NCI-H146 (cell line): ENCODE measurements at places on chromosomes 4 and X.

DNA sequence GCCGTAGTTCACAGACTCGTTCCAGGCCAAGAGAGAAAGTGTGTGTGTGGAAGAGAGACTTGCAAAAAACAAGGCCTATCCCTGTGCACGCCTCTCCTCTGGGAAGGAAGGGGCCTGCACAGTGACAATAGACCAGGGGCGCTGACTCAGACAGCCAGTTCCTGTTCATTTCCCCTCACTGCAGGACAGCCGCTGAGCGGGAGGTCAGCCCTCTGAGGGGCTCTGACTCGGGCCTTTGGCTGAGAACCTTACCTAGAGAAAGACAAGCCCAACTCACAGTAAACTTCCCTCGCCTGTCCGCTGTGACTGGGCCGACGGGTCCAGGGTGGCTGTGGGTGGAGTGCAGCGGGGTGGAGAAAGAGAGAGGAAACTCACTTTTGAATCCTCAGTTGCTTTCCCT, 52.1 kb downstream of the RTL5 start:
- no peak for DNase-seq

GRCh38 chrX:39736216-39737211, 361.2 kb downstream of the BCOR start:
- DNase-seq, result no peak

GRCh38 chr4:150248181-150248580, 169.9 kb downstream of the DCLK2 start:
- DNase-seq, result no peak

DNA sequence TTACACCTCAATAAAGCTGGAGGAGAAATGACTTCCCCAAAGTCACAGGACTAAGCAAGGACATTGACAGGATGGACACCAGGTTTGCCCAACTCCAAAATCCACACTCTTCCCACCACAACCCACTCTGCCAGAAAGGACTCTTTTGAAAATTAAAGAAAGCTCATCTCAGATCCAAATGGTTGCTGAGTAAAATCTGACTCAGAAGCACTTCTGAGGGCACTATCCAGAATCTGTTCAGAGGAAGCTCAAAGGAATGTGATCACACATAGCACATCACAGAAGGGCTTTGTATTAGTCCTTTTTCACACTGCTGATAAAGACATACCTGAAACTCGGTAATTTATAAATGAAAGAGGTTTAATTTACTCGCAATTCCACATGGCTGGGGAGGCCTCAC, 155.5 kb downstream of the RAB28 start:
- no peak for DNase-seq

GRCh38 chr4:3418029-3418762, 23.6 kb upstream of the HGFAC start:
- no peak for DNase-seq

GRCh38 chr4:168451331-168451730, 29.0 kb downstream of the DDX60L start:
- DNase-seq, result no peak

DNA sequence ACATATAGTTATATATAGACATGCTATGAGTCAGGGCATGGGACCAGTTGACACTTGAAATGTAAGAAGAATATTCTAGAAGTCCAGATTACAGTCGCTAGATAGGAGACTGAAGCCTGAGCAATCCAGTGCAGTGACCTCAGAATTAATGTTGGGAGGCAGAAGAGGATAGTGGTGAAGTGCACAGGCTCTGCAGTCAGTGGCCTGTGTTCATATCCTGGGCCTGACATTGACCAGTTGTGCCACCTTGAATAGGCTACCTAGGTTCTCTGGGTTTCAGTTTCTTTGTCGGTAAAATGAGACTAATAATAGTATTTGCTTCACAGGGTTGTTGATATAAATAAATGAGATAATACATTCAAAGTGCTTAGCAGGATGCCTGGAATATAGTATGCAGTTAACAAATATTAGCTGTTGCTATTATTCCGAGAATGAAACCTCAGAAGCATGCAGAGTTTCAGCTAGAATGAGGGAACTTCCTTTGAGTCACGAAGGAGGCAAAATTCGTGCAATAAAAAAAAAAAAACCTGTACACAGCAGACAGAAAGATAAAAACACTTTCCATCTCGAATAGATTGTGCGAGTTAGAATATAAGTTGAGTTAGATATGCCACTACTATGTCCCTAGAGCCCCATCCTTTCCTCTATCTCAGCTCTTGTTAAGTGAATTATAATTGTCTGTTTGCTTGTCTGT, 4.0 kb upstream of the SH2D1A start:
- no peak for DNase-seq

DNA sequence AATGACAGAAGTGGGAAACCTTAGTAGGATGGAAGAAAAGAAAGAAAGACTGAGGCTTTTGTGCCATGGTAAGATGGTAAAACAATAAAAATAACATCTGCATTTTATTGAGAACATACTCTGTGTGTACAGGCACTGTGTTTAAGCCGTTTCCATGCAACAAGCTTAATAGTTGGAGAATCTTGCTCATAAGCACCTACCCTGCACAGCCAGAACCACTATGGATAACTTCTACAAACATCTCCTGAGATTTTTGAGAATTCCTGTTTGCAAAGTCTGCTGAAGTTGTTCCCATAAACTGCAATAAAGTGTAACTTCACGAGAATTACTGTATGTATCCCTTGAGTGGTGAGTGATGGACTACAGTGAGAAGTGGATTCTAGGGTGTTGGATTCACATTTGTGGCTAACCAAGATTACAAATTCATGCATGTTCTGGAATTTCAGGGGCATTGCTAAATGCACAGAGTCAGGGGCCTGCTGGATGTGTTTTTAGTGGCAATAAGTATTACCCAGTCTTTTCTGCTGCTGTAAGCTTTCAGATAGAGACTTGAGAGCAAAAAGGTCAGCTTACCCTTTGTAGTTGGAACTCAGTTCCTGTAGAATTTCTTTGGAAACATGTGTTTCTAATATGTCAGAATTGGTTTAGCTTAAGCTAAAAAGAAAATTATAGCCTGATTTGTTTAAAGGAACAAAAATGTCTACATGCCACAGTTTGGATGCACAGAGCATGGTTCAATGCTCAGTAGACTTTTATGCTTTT, 132.5 kb downstream of the AFF1 start:
- DNase-seq, result no peak

- no peak for DNase-seq
These were observed 39.8 kb upstream of the MID1 start for GRCh38 chrX:10660171-10660570.

DNA sequence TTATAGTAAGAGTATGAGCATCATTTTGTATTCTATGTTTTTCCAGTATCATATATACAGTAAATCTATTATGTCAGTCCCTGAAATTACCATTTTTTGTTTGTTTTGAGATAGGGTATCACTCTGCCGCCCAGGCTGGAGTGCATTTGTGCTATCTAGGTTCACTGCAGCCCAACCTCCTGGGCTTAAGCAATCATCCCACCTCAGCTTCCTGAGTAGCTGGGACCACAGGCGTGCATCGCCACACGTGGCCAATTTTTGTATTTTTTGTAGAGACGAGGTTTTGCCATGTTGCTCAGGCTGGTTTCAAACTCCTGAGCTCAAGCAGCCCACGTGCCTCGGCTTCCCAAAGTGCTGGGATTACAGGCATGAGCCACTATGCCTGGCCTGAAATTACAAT, 85.6 kb downstream of the ZNF330 start:
- peak; percentile 41 for DNase-seq

DNA sequence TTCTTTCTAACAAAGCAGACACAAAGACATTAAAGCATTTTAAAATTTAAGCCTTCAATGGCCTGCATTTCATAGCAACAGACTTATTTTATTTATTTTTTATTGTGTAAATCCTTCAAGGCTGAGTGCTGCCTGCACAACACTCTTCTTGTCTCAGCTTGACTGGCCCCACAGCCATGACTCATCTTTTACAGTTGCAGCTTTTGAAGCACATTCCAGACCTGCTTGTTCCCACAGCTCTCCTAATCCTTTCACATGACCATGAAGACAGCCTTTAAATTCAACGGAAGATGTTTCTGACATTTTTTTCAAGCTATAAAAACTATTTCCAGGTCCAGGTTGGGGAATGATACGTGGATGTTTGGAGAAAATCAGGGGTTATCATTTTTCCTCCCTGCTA, 276.9 kb upstream of the TACR3 start:
- DNase-seq, result no peak

GRCh38 chrX:148928811-148929210, 428.4 kb downstream of the AFF2 start:
- DNase-seq, result no peak
